ENCODE measurements at places on chromosomes 11 and 22. TPM values are rescaled to one million over a fixed set of nuclear protein-coding genes. Genes with fewer than 3 reads are reported as not detected.

The KRTAP5-8 gene
- 0.35 TPM for total RNA-seq

The MMP7 gene
- total RNA-seq: not detected

The NTM gene
- total RNA-seq: not detected

The C22orf15 gene
- total RNA-seq: 0.96 TPM

The OR4A16 gene
- not detected for total RNA-seq

The NLRP6 gene
- 1.8 TPM for total RNA-seq

The SELENOM gene
- 30.6 TPM for total RNA-seq

The KCNE3 gene
- total RNA-seq: not detected

The SPDYC gene
- not detected for total RNA-seq

The ACER3 gene
- 11.8 TPM for total RNA-seq

The PNPLA3 gene
- not detected for total RNA-seq

The SLC25A45 gene
- 40.3 TPM for total RNA-seq

The TMEM191C gene
- total RNA-seq: 4.1 TPM

The ZNF202 gene
- 14.6 TPM for total RNA-seq

The LRRC55 gene
- not detected for total RNA-seq

The CNIH2 gene
- 4.5 TPM for total RNA-seq

The XKR3 gene
- not detected for total RNA-seq

All from CD4-positive, CD25-positive, alpha-beta regulatory T cell (primary cell).